ENCODE measurements at places on chromosomes 5 and 9.

DNA sequence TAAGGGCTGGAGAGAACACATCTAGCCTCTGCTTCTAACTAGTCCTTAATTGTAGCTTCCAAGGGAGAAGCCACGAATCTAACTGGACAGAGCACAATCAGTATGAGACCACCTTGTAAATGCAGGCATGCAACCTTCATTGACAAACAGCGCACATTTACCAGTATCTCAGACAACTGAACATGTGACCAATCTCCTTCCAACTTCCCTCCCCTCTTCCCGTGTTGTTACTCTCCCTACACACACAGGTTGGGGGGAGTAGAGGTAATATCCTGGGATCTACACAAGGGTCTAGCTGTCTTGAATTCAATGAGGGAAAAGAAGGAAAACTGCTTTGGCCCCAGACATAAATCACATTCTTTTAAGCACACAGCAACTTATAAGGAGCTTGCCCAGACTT is 77.6 kb downstream of the LIFR start:
- no peak for DNase-seq

DNA sequence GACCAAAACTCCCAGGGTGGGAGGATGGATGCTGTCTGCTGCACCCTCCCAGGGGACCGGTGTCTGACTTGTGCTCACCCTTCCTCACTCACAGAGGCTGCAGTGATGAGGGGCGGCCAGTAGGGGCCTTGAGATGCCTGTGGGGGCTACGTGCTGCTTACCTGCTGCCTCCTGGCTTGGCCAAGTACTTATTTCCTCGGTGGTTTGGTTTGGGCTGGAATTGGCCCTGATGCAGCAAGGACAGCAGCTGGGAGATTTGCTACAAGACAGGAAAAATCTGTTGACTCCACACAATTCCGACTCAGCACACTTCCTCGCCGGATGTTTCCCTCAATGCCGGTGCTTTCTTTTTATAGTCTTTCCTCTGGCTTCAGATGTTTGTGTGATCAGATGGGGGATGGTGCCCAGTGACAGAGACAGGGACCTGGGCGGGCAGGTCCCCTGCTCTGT is 6.6 kb downstream of the PCDH12 start:
- no peak for DNase-seq

GRCh38 chr9:16153741-16154140 is 600.9 kb downstream of the CCDC171 start:
- DNase-seq: no peak

DNA sequence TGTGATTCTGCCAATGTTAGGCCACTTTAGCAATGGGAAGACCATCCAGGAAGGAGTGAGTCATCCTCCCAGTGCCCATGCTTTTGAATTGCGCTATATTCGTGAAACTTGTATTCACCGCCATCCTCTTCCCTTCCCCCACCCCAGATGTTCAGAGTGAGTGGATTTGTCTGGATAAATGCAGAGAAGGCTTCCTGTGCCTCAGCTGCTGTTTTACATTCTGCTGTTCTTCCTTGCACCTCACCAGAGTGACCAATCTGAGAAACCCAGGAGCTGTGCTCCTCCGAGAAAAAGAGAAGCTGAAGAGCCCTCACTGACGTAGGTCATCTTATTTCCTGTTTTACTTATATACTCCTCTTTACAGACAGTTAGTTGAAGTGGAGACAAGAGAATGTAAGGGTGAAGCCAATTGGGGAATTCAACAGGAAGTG is 24.6 kb upstream of the SVEP1 start:
- DNase-seq: peak; percentile 79

DNA sequence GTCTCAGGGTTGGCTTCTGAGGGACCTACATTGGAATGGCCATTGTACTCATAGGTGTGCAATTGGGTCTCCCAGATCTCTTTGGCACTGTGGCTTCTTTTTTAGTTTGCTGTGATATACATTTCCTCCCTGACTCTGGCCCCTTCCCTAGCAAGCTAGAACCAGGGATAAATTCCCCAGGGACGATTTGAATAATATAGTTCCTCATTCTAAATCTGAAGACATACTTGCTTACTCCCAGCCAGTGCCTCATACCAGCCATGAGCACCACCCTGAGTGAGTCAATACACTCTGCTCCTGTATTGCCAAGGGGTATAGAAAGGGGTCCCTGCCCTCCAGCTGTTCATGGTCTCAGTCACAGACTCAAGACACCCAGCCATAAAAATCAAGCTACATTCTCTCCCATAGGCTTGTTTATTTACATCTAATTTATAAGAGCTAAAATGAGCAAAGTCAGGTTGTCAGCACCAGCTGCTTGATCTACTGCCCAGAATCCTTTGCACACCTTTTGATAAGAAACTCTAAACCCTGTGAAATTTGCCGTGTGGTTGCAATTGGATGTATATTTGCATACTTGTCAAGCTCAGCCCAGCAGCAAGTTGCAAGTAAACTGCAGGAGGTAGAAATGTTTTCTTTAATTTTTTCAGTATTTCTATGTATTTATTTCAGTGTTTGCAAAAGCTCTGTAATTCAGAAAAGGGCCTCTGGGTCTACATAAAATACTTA is 219.9 kb upstream of the IRX1 start:
- no peak for DNase-seq

DNA sequence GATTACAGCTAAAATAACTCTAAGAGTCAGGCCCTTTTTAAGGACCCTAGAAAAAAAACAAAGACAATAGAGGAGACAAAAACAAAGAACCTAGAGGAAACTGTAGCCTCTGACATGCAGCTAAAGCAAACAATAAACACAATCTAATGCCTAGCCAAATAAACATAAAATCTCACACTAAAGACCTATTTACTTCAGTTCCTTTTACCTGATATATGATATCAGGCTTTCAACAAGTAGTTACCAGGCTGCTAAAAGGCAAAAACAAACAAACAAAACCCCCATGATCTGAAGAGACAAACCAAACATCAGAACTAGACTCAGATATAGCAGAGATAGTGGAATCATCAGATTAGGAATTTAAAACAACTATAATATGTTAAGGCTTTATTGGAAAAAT is 226.5 kb upstream of the POU5F2 start:
- DNase-seq: no peak

- DNase-seq: no peak
Measured at GRCh38 chr9:132908635-132909034, 29.9 kb downstream of the SPACA9 start.

GRCh38 chr5:139680368-139681111 is 32.4 kb downstream of the CXXC5 start:
- DNase-seq: no peak

DNA sequence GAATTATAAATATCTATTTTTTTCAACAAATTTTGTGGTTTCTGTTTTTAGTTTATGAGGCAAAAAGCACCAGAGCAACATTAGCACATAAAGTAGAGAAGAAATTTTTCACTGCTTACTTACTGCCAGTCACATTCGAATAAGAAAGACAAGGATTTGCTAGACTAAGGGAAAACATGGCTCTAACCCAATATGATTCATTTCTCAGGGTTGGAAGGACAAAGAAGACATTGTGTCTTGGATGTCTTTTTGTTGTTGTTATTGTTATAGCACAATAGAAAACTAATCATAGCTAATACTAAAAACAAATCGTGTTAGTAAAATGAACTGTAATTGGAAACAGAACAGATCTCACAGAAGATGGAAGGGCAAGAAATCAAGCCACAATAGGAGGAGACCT is 90.9 kb upstream of the SLCO6A1 start:
- no peak for DNase-seq

- DNase-seq: no peak
Measured at GRCh38 chr5:142719836-142720370, 34.0 kb upstream of the FGF1 start.

- DNase-seq: peak; percentile 62
Measured at GRCh38 chr5:172659909-172660628, 19.0 kb downstream of the NEURL1B start.

- DNase-seq: peak; percentile 37
Measured at GRCh38 chr5:140131967-140132409, 6.3 kb downstream of the IGIP start.

DNA sequence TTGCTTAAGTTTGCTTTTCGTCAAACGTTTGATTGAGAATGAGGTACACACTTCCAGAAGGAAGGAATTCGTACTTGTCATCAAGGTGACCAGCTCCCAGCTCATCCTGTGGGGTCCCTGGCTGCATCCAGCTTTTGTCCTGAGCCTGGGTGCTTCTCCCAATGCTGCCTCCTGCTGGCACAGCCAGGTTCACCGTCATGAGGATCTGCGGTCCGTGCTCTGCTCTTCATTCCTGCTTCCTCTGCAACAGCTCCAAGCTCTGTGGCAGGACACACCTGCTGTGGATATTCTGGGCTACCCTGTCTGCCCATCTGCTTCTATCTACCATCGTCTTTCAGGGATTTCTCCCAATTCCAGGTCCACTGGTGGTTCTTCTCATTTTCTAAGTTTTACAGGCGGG is 13.3 kb upstream of the UBE2QL1 start:
- DNase-seq: no peak

- no peak for DNase-seq
Measured at GRCh38 chr5:152864447-152864846, 459.4 kb upstream of the NMUR2 start.

DNA sequence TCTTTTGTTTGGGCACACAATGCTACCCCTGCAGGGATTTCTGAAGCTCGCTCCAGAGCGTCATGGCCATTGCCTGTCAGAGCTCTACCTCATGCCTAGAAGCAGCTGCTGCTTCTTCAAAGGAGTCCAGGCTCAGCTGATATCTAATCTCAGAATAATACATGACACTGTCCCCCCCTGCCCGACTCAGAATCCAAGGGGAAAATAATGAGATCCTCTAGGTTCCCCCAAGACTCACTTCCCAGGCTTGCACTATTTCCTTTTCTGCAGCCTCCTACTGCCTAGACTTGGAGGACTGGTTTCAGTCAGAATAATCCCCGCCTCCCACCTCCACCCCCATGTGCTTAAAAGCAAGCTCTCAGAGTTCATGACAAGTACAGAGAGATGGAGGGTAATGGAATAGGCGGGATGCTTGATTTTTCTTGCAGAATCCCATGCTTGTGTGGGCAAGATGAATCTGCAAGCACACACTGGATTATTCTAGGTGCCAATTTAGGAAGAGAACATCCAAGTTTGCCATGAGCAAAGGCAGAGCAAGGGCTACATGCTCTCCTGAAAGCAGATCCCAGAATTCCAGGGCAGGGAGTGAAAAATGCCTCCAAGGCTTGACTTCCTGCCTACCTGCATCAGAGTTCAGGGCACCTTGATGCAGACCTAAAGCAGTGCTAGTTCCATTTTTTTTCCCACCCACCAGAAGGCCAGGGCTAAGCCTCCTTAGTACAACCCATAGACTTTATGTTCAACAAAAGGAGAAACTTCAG is 97.4 kb upstream of the IFNK start:
- DNase-seq: peak; percentile 29

DNA sequence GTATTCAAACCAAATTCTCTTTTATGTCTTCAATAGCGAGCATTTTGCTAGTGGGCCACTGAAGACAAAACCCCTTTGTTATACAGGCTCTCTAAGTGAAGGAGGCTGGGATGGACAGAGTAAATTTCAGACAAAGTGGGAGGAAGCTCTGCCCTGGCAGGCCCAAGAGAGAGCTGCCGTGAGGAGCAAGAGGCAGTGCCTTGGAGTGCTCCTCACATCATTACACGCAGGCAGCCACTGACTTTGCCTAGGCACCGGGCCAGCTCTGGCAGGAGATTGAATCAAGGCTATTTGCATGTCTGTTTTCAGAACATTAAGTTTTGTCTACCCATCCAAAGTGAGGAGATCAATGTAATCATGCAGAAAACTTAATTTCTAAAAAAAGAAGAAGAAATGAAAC is 167.7 kb downstream of the CCDC192 start:
- DNase-seq: no peak

GRCh38 chr9:80509358-80509757 is 937.6 kb downstream of the TLE4 start:
- no peak for DNase-seq

GRCh38 chr5:43244823-43245565 is 53.0 kb downstream of the NIM1K start:
- no peak for DNase-seq

GRCh38 chr9:109491590-109491989 is 6.5 kb downstream of the PTPN3 start:
- DNase-seq: no peak

DNA sequence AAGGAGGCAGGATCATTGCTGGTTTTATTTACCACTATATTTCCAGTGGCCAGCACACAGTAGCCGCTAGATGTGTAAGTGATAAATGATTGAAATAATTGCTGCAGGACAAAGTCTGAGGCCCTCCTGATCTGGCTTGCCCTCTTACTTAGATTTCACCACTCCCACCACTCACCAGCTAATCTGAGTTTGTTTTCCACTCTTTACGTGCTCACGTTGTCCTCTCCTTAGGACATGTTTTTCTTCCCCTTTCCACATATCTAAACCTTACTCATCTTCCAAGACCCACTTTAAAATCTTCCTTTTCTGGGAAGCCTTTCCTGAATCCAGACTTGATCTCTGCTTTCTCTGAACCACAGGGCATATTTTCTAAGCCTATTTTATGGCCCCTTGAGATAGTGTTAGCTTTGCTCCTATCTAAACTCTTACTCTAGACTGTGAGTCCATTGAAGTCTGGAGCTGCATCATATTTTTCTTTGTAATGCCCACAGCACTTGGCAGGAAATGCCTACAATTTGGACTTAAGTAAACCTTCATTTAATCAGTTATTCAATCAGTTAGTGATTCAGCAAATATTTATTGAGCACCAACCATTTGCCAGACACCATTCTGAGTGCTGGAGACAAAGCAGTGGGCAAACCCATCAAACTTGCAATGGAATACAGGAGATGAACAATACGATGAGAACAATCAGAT is 2.4 kb downstream of the TLR4 start:
- peak; percentile 40 for DNase-seq

GRCh38 chr9:129368444-129368978 is 190.4 kb upstream of the IER5L start:
- DNase-seq: no peak

- DNase-seq: no peak
Measured at GRCh38 chr9:82784589-82784988, 278.4 kb downstream of the RASEF start.

All from inflammatory macrophage treated with lipopolysaccharide for 1 hour (primary cell).